ENCODE measurements at places on chromosomes 2 and 18. TPM values are rescaled to one million over a fixed set of nuclear protein-coding genes. Genes with fewer than 3 reads are reported as not detected.

GRCh38 chr2:109052922-109053321 is 63.9 kb upstream of the EDAR start:
- DNase-seq: no peak

GRCh38 chr2:221680548-221680947 is 108.4 kb upstream of the EPHA4 start:
- no peak for DNase-seq

Gene LINC00305
- polyA plus RNA-seq: not detected

- no peak for DNase-seq
Measured at GRCh38 chr2:46410273-46411244, 68.8 kb upstream of the TMEM247 start.

DNA sequence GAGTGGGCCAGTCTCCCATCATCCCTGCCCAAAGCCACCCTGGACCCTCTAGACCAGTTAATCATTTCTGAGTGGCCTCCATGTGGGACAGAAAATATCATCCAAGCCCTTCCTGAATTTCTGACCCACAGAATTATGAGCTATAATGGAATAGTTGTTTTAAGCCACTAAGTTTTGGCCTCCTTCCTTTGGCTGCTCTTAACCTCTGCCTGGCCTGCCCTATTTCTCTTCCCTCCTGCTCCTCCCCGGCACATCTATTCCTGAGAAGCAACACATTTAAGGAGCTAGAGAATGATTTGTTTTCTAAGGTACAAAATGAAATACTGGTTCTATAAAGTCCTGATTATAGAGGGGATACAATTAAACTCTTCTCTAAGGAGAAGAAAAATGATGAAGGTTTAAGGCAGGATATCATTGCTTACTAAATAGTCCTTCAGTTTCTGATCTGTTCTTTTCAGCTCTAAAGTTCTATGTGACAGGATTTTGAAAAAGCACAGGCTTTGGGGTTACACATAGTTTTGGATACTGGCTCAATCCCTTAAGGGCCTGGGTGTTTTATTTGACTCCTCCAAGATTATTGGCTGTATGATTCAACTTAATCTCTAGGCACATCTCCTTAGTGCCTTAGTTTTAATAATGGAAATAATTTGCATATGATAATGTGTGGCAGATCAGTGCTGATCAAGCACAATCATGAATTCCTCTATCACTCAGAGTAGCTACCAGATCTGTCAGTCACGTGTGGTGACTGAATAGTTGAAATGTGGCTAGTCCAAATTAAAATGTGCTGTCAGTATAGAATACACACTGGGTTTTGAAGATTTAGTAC is 240.3 kb downstream of the VAPA start:
- DNase-seq: no peak

Gene VAMP8
- polyA plus RNA-seq: 26.6 TPM

GRCh38 chr18:65906621-65907034 is 155.8 kb downstream of the CDH7 start:
- no peak for DNase-seq

Gene PLEKHA3
- 2.5 TPM for polyA plus RNA-seq

Gene PARD6G
- polyA plus RNA-seq: 2.9 TPM

DNA sequence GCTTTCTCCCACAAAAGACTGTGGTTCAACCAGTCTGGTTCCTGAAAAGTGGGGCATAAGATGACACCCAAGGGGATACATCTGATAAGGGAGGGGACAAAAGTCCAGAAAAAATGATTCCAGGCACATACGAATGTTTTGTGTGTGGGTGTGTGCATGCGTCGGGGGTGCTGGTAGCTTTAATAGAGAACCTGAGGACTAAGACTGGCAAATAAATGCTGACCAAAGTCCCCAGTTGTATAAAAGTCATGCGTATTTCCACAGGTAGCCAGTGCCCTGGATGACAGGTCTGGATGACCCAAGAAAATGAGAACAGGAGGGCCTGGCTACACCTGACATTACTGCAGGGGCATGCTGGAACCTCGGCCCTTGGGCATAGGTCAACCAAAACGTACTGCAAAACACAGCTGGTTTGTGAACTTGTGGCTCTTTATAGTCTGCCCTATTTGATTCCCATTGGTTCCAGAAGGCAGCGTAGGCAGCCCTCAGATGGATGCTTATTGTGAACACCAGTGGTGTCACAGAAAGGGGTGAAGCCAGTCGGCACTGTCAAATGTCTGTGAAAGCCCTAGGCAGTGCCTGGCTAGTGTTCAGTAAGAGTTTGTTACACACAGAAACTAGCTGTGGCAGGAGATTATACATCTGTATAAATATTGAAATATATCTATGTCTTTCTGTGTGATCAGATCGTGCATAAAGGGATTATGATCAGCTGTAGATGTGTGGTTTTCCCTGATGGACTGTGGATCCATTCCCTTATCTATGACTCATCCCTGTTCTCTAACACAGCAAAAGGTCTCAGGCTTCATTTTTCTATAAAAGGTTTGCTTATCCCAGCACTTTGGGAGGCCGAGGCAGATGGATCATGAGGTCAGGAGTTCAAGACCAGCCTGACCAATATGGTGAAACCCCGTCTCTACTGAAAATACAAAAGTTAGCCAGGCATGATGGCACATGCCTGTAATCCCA is 58.3 kb downstream of the INSIG2 start:
- DNase-seq: no peak

GRCh38 chr2:37636381-37637066 is 34.9 kb downstream of the CDC42EP3 start:
- DNase-seq: no peak

DNA sequence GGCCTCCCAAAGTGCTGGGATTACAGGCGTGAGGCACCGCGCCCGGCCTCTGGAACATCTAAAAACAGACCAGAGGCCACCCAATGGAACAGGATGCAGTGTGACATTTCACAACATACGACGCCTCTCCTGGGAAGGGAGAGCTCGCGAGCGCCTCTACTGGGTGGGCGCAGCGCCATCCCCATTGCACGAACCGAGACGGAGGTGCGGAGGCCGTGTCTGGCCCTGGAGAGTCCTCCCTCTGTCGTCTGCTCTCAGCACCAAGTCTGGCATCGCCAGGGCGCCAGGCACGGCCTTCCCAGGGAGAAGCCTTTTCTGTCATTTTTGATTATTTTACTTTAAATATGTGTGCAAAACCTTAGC is 9.4 kb upstream of the GBX2 start:
- peak; percentile 58 for DNase-seq

DNA sequence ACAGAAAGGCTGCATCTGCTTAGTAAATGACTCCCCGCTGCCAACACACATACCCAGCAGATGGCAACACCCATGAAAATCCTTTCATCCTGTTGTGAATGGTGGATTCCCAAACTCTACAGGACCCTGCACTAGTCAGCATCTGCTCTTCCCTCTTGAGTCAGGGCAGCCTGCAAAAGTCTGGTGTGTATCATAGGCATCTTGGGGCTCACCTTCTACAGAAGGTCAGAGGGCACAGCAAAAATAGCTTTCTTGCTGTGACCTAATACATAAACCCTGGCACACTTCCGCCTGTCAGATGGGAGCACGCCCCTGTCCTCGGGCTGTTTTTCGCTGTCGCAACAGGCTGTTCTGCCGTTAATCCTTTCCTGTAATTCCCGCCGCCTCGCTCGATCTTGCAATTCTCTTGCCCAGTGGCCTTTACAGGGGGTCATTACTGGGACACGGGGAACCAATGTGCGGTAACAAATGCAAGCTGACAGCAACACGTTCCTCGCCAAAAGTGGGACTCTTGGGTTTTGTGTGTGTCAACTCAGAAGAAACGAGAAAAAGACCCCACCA is 19.9 kb upstream of the SCYGR1 start:
- peak; percentile 56 for DNase-seq

DNA sequence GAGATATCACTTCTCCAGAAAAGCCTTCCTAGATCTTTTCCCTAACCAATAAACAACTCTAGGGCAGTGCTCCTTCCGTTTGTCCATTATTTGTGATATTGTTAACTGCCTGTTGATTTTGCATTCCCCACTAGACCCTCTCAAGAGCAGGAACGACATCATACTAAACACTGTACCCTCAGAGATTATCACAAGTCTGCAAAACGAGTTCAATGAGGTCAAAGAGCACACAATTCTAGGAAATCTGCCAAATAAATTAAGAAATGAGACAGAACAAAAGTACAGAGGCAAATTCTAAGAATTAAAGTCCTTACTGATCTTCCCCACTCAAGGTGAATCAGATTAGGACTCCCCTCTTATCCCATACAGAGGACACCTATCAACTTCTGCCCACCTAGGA is 7.6 kb downstream of the RTTN start:
- no peak for DNase-seq

Gene PTPN4
- 2.5 TPM for polyA plus RNA-seq

Gene G6PC2
- not detected for polyA plus RNA-seq

- DNase-seq: no peak
Measured at GRCh38 chr2:160869411-160869810, 290.8 kb upstream of the TANK start.

Gene EMILIN1
- 40.8 TPM for polyA plus RNA-seq

- DNase-seq: no peak
Measured at GRCh38 chr2:216473187-216473586, 25.5 kb upstream of the RPL37A start.

Gene EMILIN2
- 34.8 TPM for polyA plus RNA-seq

Gene UGT1A5
- not detected for polyA plus RNA-seq

GRCh38 chr2:123136419-123136818 is 888.7 kb upstream of the CNTNAP5 start:
- DNase-seq: no peak

Gene SLC23A3
- 0.28 TPM for polyA plus RNA-seq

DNA sequence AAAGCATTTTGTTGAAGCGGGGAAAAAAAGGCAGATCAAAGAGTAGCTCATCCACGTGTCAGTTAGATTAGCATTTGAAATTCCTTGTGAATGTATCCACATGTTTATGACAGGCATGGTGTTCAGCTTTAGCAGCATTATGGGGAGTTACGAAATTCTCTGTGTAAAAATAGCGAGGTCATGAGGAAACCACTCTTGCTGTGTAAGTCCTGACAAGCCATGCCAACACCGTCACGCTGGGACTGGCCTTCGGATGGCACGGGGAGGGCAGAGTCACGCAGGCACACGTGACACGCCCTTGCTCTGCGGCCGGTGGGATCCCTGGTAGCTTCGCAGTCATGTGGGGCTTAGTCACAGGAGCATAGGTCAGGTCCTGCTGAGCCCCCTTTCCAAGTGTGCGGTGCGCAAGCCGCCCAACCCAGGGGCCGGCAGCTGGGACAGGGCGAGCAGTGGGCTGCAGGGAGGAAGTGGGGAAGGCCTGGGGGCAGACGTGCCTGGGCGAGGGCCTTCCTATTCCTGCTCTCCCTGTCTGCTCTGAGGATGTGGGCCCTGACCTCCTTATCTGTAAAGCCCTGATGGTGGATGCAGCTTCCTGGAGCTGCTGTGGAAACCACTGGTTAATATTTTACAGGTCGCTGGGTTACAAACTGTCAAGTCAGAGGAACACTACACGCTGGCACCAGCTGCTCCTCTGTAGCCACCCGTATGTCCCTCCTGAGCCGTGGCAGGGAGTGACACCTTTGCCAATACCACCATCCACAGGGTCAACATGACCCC is 18.0 kb downstream of the MBP start:
- peak; percentile 90 for DNase-seq

DNA sequence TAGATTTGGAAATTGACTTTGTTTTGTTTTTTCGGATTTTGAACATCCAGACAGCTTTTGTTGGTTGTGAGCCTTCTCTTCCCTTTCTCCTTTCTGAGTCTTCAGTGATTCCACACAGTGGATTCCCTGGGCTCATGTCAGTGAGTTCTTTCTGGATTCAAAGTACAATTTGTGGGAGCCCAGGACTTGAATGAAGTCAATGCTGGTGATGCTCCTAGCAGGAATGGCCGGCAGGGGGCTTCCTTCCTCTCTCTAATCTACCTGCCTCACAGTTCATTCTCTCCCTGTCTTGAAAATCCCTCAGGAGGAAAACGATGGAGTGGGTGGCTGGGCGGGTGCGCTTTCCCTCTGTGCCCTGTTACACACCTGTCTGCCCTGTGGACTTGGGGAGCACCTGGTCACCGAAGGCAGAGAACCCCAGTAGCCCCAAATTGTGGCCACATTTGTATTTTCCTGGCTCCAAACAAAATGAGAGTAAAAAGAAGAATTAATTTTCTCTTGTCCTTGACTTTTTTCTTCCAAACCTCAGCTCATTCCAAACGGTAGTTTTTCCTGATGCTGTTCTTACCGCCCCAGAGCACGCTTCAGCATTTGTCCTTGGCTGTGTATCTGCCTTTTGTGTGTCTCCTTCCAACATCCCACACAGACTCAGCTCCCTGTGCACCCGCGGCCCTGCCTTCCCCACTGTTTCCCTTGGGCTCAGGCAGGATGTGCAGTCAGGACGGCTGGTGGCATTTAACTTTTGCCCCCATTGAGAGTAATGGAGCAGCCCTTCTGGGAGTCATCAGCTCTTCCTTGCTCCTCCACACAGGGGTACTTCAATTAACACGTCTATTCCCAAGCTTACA is 86.6 kb downstream of the MARCO start:
- DNase-seq: no peak

GRCh38 chr2:66272751-66273150 is 162.2 kb upstream of the MEIS1 start:
- DNase-seq: no peak

GRCh38 chr2:160415991-160416390 is 77.6 kb downstream of the RBMS1 start:
- DNase-seq: no peak

- no peak for DNase-seq
Measured at GRCh38 chr2:196144513-196145126, 26.8 kb downstream of the STK17B start.

Gene ELOA2
- not detected for polyA plus RNA-seq

Gene DTNB
- 2.8 TPM for polyA plus RNA-seq

GRCh38 chr2:120821446-120822160 is 85.9 kb downstream of the GLI2 start:
- no peak for DNase-seq

Gene HAAO
- 6.4 TPM for polyA plus RNA-seq

DNA sequence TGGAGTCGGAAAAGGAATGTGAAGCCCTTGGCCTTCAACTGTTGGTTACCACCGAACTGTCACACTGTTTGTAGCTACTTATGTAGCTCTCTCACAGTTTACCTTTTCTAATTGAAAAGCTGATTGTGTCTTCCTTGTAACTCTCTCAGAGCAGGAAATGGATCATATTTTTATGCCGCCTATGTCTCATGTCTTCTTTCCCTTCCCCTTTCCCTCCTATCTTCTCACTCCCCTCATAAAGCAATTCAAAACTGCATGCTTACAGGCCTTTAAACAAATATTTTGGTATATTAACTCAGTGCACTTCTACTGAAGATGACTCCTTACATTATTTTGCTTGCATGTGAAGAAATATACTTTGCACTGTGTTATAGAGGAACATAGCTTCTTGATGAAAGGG is 6.0 kb downstream of the SLC39A10 start:
- no peak for DNase-seq

DNA sequence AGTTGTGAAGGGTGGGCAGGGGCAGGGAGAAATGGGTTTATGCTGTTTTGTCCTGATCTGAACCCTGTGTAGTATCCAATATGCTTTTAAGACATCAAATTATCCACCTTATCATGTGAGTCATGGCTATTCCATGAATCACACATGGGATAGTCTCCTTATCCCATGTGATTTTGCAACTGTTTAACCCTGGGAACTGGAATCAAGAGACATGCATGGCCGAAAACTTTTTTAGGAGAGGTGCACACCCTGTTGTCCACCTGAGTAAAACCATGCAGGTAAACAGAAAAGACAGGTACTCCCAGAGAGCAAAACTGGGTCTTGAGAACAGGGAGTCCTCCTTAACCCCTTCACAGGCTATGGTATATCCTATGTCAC is 490.6 kb upstream of the HS6ST1 start:
- no peak for DNase-seq

GRCh38 chr2:30541680-30542079 is 94.6 kb downstream of the LCLAT1 start:
- DNase-seq: no peak
